ENCODE measurements at places on chromosomes 4 and X. TPM values are rescaled to one million over a fixed set of nuclear protein-coding genes. Genes with fewer than 3 reads are reported as not detected.

Gene TXK
- 4.9 TPM for total RNA-seq

Gene GALNT7
- 3.3 TPM for total RNA-seq

GRCh38 chrX:143058120-143058519, 32.4 kb downstream of the SPANXN4 start:
- DNase-seq: no peak

GRCh38 chr4:5337731-5338130, 286.5 kb downstream of the STK32B start:
- DNase-seq: no peak

DNA sequence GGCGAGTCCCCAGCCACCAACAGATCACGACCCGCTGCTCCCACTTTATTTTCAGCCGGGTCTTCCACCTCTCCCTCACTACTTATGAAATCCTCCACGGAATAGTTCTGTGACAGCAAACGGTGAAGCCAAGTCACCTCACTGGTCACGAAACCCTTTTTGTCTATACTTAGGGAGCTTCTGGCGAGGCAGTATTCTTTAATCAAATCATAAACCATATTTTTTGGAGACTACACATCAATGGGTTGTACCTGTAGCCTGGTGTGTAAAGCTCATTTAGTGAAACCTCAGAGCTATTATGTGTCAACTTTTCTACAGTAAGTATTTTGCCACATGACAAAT, 809 bp upstream of the H2AZ1 start:
- DNase-seq: no peak

DNA sequence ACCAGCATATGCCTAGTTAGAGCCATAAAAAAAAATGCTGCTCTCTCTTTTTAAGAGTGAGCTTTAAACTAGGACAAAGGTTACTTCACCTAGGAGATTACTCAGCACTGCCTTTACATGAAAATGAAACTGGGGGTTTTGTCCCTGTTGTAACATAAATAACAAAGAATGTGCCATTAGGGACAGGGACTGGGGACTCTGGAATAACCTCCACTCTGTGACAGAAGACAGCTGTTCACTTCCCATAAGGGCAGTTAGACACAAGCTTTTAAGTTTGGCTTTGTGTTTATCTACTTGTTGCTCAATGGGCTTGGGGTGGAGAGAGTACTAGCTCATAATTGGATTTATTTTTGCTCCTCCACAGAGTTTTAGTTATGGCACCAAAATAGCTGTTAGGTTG, 11.9 kb downstream of the ENPEP start:
- DNase-seq: no peak

Measured in liver (tissue), 10 donors.